ENCODE measurements at places on chromosomes 5 and 9.
A peak's percentile ranks its signal among the peaks of the same experiment; 100 is the strongest.

- peak; percentile 84 for DNase-seq
Measured at GRCh38 chr5:64784451-64785025, 15.8 kb downstream of the CWC27 start.

DNA sequence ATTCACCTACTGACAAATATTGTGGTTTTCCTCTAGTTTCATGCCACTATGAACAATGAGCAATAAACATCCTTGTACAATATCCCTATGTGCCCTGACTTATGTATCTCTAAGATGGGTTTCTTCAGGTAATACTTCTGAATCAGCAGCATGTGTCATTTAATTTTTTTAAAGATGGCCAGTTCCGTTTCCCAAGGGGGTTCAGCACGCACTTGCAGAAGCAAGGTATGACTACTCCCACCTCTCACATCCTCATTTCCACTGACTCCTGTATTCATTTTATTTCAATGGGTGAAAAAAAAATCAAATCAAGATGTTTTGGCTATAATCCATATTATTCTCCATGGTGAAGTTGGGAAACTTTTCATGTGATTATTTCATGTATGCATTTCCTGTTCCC, 14.7 kb upstream of the ADAMTS19 start:
- no peak for DNase-seq

DNA sequence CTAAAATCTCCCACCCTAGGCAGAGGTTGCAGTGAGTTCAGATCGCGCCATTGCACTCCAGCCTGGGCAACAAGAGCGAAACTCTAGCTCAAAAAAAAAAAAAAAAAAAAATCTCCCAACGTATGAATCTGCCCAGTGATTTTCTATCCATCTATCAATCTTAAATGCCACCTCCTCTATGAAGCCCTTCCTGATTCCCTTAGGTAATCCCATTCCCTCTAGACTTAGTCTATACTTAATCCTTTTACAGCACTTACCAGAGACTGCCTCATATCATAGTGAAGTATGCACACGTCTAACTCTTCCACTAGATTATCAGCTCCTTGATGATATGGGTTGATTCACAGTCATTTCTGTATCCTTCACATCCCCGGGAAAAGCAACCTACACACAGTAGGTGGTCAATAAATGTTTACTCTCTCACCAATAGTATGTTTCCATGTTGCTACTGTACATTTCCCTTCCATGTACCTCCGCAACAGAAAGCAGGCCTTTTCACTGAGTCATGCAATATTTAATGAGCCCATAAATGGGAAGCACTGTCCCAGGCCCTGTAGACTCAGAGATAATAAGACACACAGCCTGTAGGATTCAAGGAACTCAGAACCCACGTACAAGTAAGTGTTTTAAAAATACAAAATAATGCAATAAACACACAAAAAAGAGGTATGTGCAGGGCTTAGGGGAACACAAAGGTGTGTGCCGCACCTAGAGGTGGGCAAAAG, 1.2 kb downstream of the DROSHA start:
- DNase-seq = no peak

- DNase-seq = no peak
Measured at GRCh38 chr5:137747848-137748247, 6.3 kb downstream of the HNRNPA0 start.

GRCh38 chr5:171258737-171259415, 50.2 kb upstream of the TLX3 start:
- DNase-seq = no peak

GRCh38 chr5:74446725-74447241, 193.7 kb downstream of the ENC1 start:
- no peak for DNase-seq

GRCh38 chr5:172410160-172410559, 44.2 kb downstream of the SH3PXD2B start:
- DNase-seq = no peak

- DNase-seq = no peak
Measured at GRCh38 chr5:53856506-53856905, 296.1 kb downstream of the NDUFS4 start.

GRCh38 chr9:37329576-37329975, 92.9 kb upstream of the GRHPR start:
- DNase-seq = peak; percentile 14

DNA sequence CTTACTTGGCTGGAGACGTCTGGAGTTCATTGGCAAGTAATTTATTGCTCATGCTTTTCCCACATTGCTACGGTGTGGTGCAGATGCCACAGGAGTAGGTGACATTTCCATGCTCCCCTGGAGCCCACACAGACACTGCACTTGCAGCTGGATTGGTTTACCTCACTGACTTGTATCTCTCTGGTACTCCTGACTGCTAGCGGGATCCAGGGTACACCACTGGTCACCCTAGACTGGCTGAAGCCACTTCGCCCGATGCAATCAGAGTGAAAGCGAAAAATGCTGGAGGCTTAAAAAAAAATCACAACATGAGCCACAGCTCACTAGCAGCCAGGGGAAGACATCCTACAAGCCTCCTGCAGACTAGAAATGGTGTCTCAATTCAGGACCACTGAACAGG, 32.6 kb upstream of the SLIT3 start:
- DNase-seq = no peak

DNA sequence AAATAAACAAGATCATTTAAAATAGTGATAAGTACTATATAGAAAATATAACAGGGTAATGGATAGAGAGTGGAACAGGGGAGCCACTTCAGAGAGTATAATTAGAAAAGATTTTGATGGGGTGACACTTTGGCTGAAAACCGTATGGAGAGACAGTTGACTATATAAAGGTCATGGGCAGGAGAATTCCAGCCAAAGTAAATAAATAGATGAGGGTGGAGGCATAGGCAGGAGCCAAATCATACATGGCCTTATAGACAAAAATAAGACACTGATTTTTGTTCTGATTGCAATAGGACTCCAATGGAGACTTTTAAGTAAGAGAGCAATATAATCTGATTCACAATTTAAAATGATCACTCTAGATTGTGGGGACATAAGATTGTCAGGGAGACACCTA, 37.5 kb upstream of the NUDT12 start:
- no peak for DNase-seq

DNA sequence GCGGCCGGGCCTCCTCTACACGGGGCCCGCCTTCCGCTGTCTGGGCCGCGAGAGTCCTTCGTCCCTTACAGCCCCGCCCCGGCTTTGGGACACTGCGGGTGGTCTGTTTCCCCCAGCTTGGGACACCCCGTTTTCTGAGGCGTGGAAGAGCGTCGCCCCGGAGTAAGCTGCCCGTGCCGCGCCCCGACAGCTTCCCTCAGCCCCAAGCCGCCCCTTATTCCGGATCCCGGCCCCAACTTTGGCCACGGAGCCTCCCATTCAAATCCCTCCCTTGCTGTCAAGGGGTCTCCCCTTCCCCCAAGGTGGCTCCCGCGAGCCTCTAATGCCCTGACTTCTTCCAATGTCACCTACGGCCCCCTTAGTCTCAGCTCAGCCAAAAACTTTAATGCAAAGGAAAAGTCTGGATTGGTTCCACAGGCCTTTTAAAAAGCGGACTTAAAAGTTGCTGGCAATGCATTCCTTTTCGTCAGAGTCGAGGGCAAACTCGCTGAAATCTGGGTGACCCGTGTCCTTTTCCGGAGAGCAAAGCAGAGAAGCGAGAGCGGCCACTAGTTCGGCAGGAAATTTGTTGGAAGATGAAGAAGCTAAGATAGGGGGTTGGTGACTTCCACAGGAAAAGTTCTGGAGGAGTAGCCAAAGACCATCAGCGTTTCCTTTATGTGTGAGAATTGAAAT, 19.8 kb downstream of the EXOSC2 start:
- no peak for DNase-seq

- no peak for DNase-seq
Measured at GRCh38 chr9:79165020-79165780, 406.6 kb upstream of the TLE4 start.

DNA sequence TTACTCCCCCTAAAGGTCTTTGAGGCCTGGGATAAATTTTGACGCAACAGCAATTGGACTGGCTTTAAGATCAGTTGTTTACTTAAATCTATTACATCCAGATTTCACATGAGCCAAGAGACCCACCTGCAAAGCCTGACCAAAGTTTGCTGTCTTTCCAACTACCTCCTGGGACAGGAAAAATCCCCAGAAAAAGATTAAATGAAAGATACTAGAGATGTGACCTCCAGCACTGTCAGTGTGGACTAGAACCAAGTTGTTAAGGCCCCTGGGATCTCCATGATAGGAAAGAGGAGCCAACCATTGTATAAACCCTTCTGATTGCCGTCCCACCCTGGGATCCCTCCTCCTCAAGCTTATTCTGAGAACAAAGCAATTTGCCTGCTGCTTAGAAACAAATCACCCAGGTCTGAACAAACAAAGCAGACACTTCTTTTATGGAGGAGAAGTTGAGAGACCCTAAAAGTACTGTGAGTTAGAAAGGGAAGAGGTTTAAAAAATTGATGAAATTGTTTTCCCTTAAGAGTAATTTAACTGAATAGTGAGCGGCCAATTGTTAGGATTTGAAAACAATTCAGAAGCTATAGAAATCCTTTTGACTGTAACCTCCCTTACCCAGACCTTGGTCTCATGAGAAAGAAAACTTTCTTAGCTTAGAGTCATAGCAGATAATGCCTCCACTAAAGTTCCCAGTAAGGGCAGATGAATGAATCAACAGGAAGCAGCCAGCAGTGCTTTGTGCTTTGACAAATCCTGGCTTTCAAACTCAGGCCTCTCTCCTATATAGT, 255.2 kb downstream of the TMEM167A start:
- DNase-seq = no peak

DNA sequence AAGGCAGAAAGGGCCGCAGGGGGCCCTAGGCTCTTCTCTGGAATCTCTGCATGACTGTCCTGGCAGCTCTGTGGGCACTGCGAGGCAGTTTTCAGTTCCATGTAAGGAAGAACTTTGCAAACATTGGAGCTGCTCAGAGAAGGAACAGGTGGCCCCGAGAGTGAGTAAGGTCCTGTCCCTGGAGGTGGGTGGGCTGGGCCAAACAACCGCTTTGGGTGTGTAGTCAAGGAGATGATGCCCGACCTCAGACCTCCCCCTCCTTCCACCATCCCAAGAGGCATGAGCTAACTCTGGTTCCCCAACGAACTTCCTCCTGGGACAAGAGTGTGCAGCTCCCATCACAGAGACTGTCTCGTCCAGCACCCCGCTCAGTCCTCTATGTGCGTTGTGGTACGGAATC, 20.5 kb downstream of the CSF1R start:
- no peak for DNase-seq

DNA sequence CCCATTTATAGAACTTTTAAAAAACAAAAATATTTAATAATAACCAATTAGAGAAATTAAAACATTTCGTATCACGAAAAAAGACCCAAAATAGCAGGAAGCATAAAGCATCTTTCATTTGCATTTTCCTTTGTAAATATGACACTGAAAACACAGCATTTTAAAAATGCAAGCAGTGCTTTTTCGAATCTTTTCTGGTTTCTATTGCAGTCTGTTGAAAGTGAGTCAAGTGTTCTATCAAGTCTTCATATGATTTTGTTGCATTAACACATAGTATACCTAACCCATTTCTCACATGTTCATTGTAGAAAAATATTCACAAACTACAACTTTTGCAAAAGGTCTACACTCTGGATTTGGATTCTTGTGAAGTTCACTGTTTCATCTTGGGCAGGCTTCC, 198.8 kb downstream of the SEMA5A start:
- DNase-seq = no peak

- no peak for DNase-seq
Measured at GRCh38 chr9:98199388-98200033, 7.1 kb upstream of the CORO2A start.

DNA sequence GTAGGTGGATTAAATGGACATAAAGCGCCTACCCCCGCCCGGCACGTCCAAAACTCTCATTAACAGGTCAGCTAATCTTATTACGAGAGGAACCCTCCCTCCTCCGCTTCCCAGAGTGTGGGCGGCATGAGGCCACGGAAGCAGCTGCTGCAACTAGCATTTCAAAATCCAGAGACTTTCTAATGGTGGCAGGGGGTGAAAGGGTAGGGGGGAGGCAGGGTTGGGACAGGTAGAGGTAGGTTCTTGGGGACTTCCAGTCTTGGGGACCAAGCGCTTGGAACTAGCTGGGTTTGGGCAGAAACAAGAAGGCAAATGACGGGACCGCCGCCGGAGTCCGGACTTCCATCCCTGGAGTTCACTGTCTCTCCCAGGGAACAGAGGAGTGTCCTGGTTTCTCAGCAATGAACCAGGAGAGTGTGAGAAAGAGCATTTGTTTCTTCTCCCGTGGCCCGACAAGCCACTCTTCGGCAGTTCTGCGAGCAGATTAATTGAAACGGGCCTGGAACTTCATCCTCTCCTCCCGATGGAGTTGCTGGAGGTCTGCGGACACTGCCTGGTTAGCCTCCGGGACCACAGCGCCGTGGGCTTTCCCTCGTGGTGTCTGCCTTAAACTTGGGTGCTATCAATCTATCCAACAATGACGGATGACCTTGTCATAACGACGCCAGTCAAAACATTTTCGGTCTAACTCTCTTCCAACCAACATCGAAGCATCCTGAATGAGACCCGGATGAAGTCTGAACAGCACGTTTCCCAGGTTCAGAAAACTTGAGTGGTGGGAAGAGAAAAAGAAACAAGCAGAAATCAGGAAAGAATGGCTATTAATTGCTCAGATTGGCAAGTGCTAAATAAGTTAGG, 1.6 kb upstream of the PRDM6 start:
- DNase-seq = no peak

DNA sequence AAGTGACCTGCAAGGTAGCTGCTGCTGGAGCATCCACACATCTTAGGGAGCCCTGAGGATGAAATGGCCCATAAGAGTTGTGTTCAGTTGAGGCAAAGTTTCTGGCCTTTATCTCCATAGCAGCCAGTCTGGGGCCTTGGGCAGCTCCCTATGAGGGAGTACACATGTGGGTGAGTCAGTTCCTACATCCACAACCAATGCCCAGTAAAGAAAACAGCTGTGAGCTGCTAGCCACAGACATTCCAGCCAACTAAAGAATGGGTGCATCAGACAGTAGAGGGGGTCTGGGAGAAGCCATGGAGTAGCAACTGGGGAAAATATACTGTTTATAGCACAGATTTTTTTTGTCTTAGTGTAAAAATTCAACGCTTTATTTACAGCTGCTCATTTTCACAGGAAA, 720.7 kb downstream of the TLE1 start:
- DNase-seq = no peak

GRCh38 chr9:1383899-1384455, 333.8 kb downstream of the DMRT2 start:
- DNase-seq = no peak

- peak; percentile 5 for DNase-seq
Measured at GRCh38 chr5:141876628-141877355, 1.4 kb downstream of the PCDH1 start.

DNA sequence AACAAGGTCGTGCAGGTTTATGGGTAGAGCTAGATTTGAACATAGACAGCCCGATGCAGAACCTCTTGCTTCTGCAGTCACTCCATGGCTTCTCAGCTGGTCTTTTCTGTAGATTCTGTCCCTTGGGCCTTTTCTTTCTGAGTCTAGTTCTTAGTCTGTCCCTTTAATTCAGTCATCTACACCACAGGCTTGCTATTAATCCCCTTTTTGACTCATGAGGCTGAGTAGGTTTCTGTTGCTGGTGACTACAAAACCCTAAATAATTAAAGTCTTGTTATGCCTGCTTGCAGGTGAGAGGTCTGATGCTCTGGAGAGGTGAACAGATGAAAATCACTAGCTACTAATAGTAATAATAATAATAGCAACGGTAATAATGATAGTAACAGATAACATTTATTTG, 19.3 kb upstream of the STRBP start:
- DNase-seq = no peak

GRCh38 chr5:59484618-59485017, 408.9 kb downstream of the PDE4D start:
- DNase-seq = no peak

- DNase-seq = peak; percentile 44
Measured at GRCh38 chr5:180494510-180495181, 467 bp downstream of the CNOT6 start.

GRCh38 chr9:119071636-119072035, 297.6 kb downstream of the BRINP1 start:
- no peak for DNase-seq

All from activated CD4-positive, alpha-beta T cell treated with anti-CD3 and anti-CD28 coated beads, Interleukin-2, amount 10 ng/mL, durations not matched to agents 7 days and 5 days (primary cell).